ENCODE measurements at places on chromosomes 11 and 22. TPM values are rescaled to one million over a fixed set of nuclear protein-coding genes. Genes with fewer than 3 reads are reported as not detected.

- peak; percentile 85 for DNase-seq
Measured at GRCh38 chr11:12269104-12269441, 108.3 kb upstream of the PARVA start.

GRCh38 chr11:73137262-73137943 lies 4.7 kb downstream of the FCHSD2 start:
- no peak for DNase-seq

DNA sequence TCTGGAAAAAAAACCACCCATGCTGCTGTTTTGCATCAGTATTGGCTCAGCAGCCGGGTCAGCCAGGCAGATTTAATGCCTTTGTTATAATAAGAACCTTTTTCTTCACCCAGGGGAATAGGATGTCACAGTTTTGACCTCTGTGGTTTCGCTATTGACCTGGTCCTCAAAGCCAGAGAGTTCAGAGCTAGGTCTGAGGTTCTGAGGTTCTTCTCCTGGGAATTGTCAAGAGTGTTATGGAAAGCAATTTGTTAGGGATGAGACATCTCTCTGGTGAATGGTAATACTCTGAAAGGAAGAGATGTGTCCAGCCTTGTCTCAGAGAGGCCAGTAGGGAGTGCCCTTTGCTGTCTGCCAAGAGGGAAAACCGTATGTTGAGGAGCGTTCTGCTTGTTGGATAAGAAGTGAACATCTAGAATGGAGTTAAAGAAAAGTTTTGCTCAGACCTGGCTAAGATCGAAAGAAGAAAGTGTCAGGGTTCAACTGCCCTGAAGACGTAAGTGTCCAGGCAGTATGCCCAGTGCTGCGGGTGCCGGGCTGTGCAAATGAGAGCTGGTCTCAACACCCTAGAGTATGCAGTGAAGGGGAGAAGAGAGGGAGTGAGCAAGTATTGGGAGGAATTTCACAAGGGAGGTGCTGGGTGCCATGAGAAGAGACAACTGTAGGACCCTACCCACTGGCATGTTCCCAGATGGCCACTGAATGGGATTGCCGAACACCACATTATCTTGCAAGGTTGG lies 150.9 kb upstream of the TTC12 start:
- DNase-seq = no peak

GRCh38 chr22:31836010-31836409 lies 82.2 kb downstream of the DEPDC5 start:
- no peak for DNase-seq

DNA sequence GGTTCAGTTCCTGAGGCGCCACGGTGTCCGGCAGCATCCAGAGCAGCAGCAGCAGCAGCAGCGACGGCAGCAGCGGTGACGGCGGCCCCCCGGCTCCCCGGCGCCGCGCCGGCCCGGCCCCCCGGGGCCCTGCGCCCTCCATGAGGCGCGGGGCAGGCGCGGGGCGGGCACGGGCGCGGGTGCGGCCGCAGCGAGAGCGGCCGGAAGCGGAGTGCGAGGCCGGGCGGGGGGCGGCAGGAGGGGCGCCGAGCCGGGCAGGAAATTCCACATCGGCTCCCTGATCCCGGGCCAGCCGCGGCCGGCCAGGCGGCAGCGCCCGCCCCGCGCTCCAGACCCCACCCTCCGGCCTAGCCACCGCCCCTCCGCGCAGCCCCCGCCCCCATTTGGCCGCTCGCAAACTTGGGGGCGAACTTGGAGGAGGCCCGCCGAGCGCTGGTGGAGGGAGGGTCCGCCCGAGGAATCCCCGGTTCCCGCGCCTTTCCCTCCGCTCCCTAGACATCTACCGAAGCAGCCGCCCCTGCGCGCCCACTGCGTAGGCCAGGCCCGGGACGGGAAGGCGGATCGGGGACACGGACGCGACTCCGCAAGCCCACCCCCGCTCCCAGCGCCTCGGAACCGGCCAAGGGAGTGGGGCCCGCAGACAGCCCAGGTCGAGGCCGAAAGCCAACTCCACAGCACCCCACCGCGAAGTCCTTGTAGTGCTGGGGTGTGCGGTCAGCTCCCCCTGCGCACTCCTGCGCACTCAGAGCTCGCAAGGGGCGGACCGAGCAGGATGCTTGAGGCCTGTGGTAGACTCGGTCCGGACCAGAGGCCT lies at the start of gene SCARF2:
Gene SCARF2, minus strand, starts transcription at position 213 of the 814 bp plus-strand sequence. Its CDS starts 71 bp downstream, at position 142.
- peak; percentile 72 for DNase-seq

GRCh38 chr22:36816339-36816635 lies 548 bp downstream of the PVALB start:
- no peak for DNase-seq

FAM83F gene
- 33.0 TPM for total RNA-seq

AMPD3 gene
- total RNA-seq = 24.7 TPM

Measured in ureter (tissue), 1 donor.